ENCODE measurements at places on chromosomes 6 and 20. TPM values are rescaled to one million over a fixed set of nuclear protein-coding genes. Genes with fewer than 3 reads are reported as not detected.

Gene TINAG
- not detected for total RNA-seq

Gene BMP2
- total RNA-seq: 36.8 TPM

DNA sequence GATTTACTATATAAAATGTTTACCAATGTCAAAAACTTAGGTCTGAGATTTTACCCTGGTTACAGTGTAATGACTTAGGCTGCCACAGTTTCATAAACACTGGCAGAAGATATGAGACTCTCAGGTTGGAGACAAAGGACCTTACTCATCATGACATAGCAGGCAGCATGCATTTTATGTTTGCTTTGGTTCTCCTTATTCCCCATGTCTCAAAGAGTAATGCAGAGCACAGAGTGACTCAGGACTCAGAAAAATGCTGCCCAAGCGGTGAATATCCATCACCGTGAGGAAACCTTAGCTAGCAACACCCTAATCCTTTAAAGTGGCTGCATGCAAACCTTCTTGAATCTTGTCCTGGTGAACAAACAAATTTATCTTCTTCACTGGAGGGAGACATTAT is 112.1 kb upstream of the EYS start:
- H3K4me3 ChIP-seq: no peak overlapping the region
- no peaks in the 10 kb centered on the region for H3K27me3 ChIP-seq
- H3K36me3 ChIP-seq: no peaks in the 10 kb centered on the region
- no peak for DNase-seq
- no peak overlapping the region for H3K27ac ChIP-seq

Gene IPCEF1
- 4.1 TPM for total RNA-seq

GRCh38 chr6:2204272-2204671 is 41.1 kb downstream of the GMDS start:
- no peaks in the 10 kb centered on the region for H3K27me3 ChIP-seq
- no peak for DNase-seq
- H3K27ac ChIP-seq: no peak overlapping the region
- no peak overlapping the region for H3K4me3 ChIP-seq
- peaks cover 3% of the 10 kb centered on the region for H3K4me1 ChIP-seq

Gene CRIP3
- not detected for total RNA-seq

DNA sequence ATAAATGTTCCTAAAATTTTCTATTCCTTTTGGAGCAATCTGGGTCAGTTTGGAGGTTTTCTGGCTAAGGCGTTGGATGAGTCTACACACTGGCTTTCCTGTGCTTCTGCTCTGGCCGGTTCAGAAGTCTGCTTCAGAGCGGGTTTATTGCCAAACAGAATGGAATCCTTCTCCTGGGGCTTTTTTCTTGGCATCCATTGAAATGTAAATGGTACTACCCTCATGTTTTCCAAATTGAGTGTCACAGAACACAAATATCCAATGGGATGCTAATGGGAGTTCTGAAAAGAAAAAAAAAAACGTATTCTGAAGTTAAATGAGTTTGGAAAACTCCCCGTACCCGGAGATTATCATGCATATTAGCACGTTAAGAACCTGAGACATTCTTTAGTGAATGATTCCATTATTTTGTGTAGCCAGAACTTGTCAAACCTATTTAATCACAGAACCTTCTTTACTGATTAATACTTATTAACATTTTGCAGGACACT is 930.3 kb downstream of the QKI start:
- H3K4me1 ChIP-seq: no peaks in the 10 kb centered on the region
- H3K27ac ChIP-seq: no peak overlapping the region
- H3K27me3 ChIP-seq: no peaks in the 10 kb centered on the region
- H3K4me3 ChIP-seq: no peak overlapping the region

Gene ZNF292
- total RNA-seq: 23.3 TPM

Gene ASIP
- 0.47 TPM for total RNA-seq

Gene FNDC11
- total RNA-seq: 6.5 TPM

DNA sequence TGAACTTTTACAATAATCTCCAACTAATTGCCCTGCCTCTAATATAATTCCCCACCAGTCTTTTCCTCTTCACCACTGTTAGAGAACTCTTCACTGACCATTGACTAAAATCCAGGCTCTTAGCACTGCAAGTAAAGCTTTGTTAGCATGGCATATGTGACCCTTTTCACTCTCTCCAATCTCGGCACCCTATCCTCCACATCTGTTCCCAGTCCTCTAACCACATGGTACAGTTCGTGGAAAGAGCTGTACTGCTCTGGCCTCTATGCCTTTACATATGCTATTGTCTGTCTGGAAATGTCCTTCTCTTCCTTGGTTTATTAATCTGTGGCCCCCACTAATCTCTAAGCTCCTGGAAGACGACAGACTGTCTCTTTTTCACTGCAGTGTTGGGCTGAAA is 63.0 kb upstream of the EIF2S2 start:
- no peaks in the 10 kb centered on the region for H3K36me3 ChIP-seq
- H3K4me1 ChIP-seq: no peaks in the 10 kb centered on the region
- DNase-seq: no peak
- no peak overlapping the region for H3K4me3 ChIP-seq

GRCh38 chr20:43017241-43018030 is 172.3 kb downstream of the PTPRT start:
- no peaks in the 10 kb centered on the region for H3K27me3 ChIP-seq
- no peak overlapping the region for H3K4me3 ChIP-seq
- no peaks in the 10 kb centered on the region for H3K4me1 ChIP-seq
- DNase-seq: no peak
- H3K27ac ChIP-seq: no peak overlapping the region
- H3K36me3 ChIP-seq: no peaks in the 10 kb centered on the region

Gene TREM1
- 117 TPM for total RNA-seq

Gene GGTLC1
- 23.0 TPM for total RNA-seq

- no peak for DNase-seq
- H3K27me3 ChIP-seq: no peaks in the 10 kb centered on the region
- no peaks in the 10 kb centered on the region for H3K36me3 ChIP-seq
- H3K4me1 ChIP-seq: no peaks in the 10 kb centered on the region
Observed at GRCh38 chr6:140041571-140042332, 667.3 kb upstream of the CITED2 start.

Data from upper lobe of left lung (tissue), 6 donors.